ENCODE measurements at places on chromosomes 4 and X.

GRCh38 chr4:5712517-5712916 lies 1.5 kb downstream of the EVC start:
- DNase-seq, result peak; percentile 15

GRCh38 chr4:762211-763190 lies 56.9 kb downstream of the PCGF3 start:
- no peak for DNase-seq

GRCh38 chrX:37959212-37960021 lies 46.9 kb upstream of the SYTL5 start:
- no peak for DNase-seq

GRCh38 chr4:47471591-47471990 lies 8.1 kb upstream of the COMMD8 start:
- DNase-seq, result no peak

DNA sequence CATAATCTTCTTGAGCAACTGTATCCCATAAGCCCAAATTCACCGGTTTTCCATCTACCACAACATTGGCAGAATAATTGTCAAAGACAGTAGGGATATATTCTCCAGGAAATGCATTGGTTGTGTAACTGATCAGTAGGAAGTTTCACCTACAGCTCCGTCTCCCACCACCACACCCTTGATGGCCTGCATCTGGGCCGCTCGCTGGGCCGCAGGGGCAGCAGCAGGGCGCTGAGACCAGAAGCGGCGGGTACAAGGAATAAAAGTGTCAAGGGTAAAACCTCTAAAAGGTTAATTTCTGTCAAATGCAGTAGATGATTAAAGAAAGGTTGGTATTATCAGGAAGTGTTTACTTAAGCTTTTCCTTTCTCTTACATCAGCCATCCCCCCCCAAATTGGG lies 167.6 kb upstream of the DKK2 start:
- no peak for DNase-seq

- DNase-seq, result no peak
Measured at GRCh38 chrX:25020391-25020904, 4.7 kb upstream of the ARX start.

DNA sequence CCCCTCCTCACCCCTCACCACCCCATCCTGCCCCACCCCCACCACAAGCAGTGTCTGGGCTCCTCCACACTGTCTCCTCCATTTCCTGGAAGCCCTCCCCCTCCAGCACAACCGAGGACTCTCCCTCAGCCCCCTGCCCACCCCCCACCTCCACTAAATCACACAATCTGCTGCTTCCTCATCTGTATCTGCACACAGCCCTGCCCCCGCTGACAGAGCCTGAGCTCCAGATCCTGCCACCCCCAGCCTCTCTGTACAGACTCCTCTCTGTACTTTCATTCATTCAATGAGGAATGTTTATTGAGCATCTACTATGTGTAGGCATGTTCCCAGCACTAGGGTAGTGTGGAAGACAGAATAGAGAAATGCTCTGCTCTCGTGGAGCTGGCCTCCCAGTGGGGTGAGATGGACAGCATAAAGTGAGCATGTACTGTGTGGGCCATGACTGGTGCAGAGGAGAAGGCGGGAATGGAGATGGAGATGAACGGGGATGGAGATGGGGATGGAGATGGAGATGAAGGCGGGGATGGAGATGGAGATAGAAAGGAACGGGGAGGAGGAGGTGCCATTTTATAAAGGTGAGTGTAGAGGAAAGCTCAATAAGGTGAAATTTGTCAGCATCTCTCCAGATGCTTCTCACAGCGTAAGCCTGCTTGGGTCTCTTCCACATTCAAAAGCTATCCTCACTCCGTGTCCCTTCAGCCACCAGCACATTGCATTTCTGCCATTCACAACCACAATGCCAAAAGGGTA lies 2.5 kb upstream of the PPP2R2C start:
- no peak for DNase-seq

DNA sequence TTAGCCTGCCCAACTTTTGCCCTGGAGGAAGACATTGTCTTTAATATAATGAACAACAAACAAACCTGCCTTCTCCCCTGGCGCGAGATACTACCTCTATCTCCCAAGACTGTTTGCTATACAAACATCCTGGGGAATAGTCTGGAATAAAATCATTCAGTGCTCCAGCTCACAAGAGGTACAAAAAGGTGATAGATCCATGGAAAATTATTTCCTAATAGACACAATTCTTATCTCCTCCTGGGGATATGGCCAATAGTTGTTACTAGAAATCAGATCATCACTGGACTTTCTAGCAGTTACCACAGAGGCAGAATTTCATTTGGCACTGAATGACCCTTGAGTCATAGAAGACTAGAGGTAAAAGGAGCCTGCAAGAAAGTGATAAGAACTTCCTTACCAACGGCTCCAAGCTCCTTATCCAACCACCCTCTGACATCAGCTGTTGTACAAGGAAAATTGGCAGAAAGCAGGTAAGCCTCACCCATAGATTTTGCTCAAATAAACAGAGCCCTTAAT lies 38.1 kb downstream of the MID1 start:
- no peak for DNase-seq

DNA sequence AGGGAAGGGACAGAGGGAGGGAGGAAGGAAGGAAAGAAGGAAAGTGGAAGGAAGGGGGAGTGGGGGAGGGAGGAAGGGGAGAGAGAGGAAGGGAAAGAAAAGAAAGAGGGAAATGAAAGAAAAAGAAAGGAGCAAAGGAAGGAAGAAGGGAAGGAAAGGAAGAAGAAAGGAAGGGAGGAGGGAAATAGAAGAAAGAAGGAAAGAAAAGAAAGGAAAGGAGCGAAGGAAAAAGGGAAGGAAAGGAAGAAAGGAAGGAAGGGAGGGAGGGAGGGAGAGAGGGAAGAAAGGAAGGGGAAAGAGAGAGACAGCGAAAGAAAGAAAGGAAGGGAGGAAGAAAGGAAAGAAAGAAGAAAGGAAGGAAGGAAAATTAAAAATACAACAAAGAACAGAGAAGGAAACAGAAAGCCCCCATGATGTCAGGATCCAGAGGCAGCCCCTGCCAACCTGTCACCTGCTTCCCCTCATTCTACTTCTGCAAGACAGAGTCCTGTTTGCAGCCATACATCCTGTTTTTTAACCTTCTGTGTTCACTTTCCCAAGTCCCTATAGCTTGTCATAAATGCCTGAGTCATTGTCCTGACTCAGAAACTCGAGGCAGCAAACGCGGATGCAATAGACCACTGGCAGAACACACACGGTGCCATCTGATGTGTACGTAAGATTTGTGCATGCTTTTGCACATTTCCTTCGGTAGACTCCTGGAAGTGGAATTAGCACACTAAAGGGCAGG lies 77.0 kb upstream of the C4orf50 start:
- DNase-seq, result no peak
